Activated T-helper 2 cell treated with anti-CD3 and anti-CD28 coated beads, Interferon-gamma antibody, Interleukin-2, Interleukin-4, amounts not matched to agents 10 μg/mL and 5 μg/mL and 100 μg/mL, durations not matched to agents 14 hours and 24 hours and 36 hours (primary cell): ENCODE measurements at places on chromosomes 2 and 18.

DNA sequence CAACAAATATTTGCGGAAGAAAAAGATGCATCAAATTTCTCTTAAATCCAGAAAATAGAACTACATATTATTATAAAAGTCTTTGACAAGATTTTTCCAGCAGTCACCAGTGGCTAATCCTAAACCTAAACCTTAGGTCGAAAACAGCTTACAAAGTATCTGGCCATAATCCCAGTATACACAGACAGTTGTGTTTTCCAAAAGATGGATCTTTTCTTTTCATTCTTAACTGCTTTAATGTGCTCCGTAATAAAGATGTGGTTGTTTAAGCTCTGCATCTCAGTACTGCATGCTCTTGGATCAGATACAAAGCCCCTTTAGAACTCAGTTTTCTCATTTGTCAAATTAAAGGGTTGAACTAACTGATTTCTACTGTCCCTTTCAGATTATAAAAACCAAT is 247.8 kb downstream of the TXNL1 start:
- no peaks in the 10 kb centered on the region for H3K36me3 ChIP-seq
- DNase-seq: no peak
- no peak overlapping the region for H3K4me3 ChIP-seq
- H3K27ac ChIP-seq: no peak overlapping the region

DNA sequence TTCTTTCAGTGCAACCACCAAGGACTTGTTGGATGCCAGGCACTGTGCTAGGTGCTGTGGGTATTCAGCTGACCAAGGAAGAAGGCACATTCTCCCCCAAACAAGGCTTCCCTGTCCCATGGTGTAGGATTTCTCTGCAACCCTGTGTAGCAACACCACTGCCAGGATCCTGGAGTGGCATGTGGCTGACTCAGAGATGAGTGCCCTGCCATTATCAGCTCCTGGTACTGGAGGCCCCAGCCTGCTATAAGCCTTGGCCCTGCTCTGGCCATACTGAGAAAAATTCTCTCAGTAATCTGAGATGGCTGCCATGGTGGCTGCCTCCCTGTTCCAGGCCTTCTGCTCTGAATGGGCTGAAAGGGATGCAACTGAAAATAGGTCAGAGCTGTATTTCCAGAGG is 4.3 kb downstream of the SMYD5 start:
- H3K27me3 ChIP-seq: no peaks in the 10 kb centered on the region
- peaks cover 22% of the 10 kb centered on the region for H3K36me3 ChIP-seq
- peaks cover 20% of the 10 kb centered on the region for H3K4me1 ChIP-seq
- H3K4me3 ChIP-seq: no peak overlapping the region

GRCh38 chr2:84194949-84195644 is 264.0 kb downstream of the SUCLG1 start:
- H3K27ac ChIP-seq: no peak overlapping the region
- H3K36me3 ChIP-seq: no peaks in the 10 kb centered on the region
- no peak for DNase-seq
- H3K4me3 ChIP-seq: no peak overlapping the region

DNA sequence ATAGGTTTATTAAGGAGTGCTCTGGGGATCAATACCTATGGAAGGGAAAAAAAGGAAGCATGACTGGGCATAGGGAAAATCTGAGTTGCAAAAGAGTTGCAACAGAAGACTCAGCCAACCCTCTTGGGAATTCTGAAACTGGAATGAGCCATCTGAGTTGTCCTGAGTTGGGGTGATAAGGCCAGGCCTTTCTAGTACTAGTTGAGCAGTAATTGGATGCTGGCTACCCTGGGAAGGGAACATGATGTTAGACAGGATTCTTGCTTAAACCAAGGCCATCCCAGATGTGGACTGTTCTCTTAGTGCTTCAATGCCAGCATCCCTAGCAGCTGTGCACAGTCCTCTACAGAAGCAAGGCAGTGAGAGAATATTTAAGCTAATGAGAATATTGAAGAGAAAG is 348.8 kb upstream of the GULP1 start:
- H3K4me1 ChIP-seq: no peaks in the 10 kb centered on the region
- no peaks in the 10 kb centered on the region for H3K36me3 ChIP-seq
- DNase-seq: no peak
- H3K4me3 ChIP-seq: no peak overlapping the region
- H3K27ac ChIP-seq: no peak overlapping the region

DNA sequence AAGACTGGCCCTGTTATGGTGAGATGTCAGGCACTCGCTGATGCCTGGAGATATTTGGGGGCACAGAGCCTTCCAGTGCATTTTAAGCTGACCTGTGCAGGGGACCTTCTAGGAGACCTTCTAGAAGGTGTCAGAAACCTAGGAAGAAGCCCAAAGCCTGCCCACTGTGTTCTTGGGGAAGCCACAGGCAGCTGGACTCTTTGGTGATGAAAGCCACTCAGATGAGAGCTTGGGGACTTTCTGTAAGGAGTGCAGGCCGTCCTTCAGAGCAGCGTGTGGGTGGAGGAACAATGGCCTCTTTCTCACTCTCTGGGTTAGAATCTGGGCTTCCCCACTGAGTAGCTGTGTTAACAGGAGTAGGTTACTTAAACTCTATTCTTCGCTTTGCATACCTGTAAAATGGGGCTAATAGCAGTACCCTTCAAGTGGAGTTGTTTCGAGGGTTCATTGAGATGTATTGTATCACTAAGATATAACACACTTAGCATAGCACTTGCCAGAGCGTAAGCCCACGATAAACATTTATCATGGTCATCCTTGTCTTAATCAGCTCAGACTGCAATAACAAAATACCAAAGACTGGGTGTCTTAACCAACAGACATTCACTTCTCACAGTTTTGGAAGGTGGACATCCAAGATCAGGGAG is 322.3 kb upstream of the EPAS1 start:
- H3K27me3 ChIP-seq: peaks cover 9% of the 10 kb centered on the region
- H3K4me3 ChIP-seq: no peak overlapping the region
- peaks cover 12% of the 10 kb centered on the region for H3K4me1 ChIP-seq
- no peaks in the 10 kb centered on the region for H3K36me3 ChIP-seq
- H3K27ac ChIP-seq: no peak overlapping the region

- no peak overlapping the region for H3K27ac ChIP-seq
- H3K27me3 ChIP-seq: no peaks in the 10 kb centered on the region
- H3K36me3 ChIP-seq: no peaks in the 10 kb centered on the region
- DNase-seq: no peak
These were observed 547.3 kb upstream of the VWC2L start for GRCh38 chr2:213863541-213863940.

GRCh38 chr18:13615432-13615861 is 110.9 kb downstream of the FAM210A start:
- H3K4me3 ChIP-seq: peak overlapping the region; percentile 7
- H3K27me3 ChIP-seq: no peaks in the 10 kb centered on the region
- DNase-seq: no peak
- peak overlapping the region; percentile 90 for H3K27ac ChIP-seq
- no peaks in the 10 kb centered on the region for H3K36me3 ChIP-seq

DNA sequence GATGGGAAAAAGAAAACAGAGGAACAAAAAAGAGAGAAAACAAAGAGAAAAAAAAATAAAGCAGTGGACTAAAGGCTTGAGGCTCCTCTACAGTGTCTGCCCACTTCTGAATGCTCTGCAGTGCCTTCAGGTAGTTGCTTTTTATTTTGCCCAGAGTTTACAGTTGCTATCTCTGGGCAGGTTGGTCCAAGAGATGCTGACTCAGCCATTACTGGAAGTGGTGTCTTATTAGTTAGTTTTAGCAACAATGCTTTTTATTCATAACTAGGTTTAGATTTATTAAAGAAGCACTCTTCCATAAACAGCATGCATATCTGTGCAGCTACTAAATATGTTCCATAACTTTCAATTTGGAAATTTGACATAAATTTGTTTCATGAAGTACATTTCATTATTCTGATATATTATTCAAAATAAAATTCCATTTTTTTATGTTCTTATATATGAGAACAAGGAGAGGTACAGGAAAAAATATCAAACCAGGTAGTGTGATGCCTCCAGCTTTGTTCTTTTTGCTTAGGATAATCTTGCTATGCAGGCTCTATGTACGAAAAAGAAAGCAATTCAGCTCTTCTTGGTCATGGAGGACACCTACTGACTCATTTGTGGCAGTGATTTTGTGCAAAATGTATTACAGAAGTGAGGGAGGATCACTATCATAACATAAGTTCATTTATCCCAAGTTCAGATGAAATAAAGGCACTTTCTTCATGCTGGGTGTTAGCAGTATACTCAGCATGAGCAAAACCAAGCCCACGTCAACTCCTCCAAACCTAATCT is 69.5 kb downstream of the RPIA start:
- peaks cover 25% of the 10 kb centered on the region for H3K36me3 ChIP-seq
- no peak for DNase-seq
- H3K4me3 ChIP-seq: no peak overlapping the region

DNA sequence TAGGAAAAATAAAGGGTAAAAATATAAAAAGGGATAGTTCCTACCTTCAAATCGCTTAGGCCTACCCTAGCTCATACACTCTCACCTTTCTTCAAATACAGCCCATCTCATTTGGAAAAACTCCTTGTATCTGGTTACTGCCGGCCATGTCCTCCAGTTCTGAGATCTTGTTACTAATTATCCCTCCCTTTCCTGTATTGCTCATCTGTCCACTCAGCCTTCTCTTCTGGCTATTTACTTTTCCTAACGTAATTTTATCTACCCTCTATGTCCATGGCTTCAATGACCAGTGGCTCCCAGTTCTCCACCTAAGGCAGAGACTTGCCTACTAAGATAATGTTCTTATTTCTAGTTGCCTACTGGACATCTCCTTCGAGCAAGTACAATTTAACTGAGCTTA is 342.9 kb upstream of the ACVR2A start:
- H3K4me3 ChIP-seq: no peak overlapping the region
- H3K27me3 ChIP-seq: no peaks in the 10 kb centered on the region
- no peak for DNase-seq
- H3K27ac ChIP-seq: no peak overlapping the region
- peaks cover 15% of the 10 kb centered on the region for H3K36me3 ChIP-seq

- H3K27ac ChIP-seq: no peak overlapping the region
- no peaks in the 10 kb centered on the region for H3K4me1 ChIP-seq
- H3K4me3 ChIP-seq: no peak overlapping the region
- H3K27me3 ChIP-seq: no peaks in the 10 kb centered on the region
- DNase-seq: no peak
These were observed 295.2 kb upstream of the KCNJ3 start for GRCh38 chr2:154403242-154403790.

- no peaks in the 10 kb centered on the region for H3K36me3 ChIP-seq
- H3K4me3 ChIP-seq: no peak overlapping the region
- no peak overlapping the region for H3K27ac ChIP-seq
- peaks cover under 1% of the 10 kb centered on the region for H3K4me1 ChIP-seq
These were observed 31.2 kb downstream of the VWA3B start for GRCh38 chr2:98118161-98118560.

DNA sequence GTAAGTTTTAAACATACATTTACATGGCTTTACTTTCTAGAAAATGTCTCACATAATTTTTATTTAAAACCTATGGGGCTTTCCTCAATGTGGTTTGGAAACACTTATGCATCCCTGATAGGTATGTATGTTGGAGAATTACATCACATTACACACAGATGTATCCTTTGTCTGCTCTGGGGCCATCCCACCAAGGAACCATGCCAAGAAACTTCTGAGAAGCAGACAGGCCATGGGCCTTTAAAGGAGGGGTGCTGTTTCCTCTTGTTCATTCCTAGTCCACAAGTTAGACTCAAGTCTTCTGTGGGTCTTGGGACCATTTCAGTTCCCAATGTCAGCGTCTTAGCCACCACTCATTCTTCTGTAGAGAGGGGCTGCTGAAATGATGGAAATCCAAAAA is 162.0 kb upstream of the SETBP1 start:
- DNase-seq: no peak
- H3K4me1 ChIP-seq: no peaks in the 10 kb centered on the region
- no peak overlapping the region for H3K4me3 ChIP-seq
- no peak overlapping the region for H3K27ac ChIP-seq
- H3K36me3 ChIP-seq: no peaks in the 10 kb centered on the region

DNA sequence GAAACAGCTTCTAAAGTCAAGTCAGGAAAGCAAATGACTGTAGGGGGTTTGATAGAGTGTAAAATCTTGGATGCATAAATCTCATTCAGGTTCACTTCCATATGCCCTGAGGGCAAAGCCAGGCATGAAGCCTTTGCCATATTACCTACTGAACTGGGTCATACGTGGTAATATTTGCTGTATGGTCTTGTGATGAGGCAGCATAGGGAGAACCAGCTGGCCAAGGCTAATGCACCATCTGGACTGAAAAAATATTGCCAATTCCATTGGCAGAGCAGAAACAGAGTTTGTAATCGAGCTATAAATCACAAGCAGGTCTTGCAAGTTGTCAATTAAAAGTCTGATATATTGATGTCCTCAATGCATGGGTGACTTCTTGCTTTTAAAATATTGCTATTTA is 243.8 kb downstream of the ERBB4 start:
- H3K27ac ChIP-seq: no peak overlapping the region
- no peaks in the 10 kb centered on the region for H3K27me3 ChIP-seq
- no peaks in the 10 kb centered on the region for H3K4me1 ChIP-seq
- no peak for DNase-seq

- no peak for DNase-seq
- no peak overlapping the region for H3K27ac ChIP-seq
- no peaks in the 10 kb centered on the region for H3K4me1 ChIP-seq
- H3K27me3 ChIP-seq: no peaks in the 10 kb centered on the region
- no peak overlapping the region for H3K4me3 ChIP-seq
These were observed 108.9 kb upstream of the XPO1 start for GRCh38 chr2:61647044-61647443.

DNA sequence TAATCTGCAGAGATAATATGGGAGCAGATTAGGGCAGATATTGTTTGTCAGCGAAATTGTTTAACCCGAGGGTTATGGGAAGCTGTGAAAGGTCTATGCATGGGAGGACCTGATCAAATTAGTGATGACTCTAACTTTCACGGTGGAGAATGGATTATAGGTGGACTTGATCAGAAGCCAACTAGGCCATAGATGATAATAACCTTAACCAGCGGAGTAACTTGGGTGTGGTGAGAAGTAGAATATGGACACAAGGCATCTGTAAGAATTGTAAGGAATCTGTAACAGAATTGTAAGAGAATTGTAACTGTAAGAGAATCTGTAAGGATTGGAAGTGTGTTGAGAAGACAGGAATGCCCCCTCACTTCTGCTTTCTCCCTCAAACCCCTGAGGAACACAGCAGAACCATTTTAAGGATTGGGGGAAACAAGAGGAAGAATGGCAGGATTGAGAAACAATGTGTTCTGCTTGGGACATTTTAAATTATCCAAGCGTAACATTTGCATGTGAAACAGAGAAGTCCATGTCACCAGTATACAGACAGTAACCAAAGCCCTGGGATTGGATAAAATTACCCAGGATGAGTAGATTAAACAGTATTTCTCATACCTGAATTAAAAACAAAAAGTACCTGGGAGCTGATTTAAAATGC is 14.9 kb upstream of the SLC39A10 start:
- H3K4me3 ChIP-seq: no peak overlapping the region
- DNase-seq: no peak
- no peaks in the 10 kb centered on the region for H3K36me3 ChIP-seq
- no peak overlapping the region for H3K27ac ChIP-seq
- peaks cover 6% of the 10 kb centered on the region for H3K4me1 ChIP-seq

GRCh38 chr2:109120166-109120565 is 8.8 kb upstream of the SH3RF3 start:
- DNase-seq: no peak
- no peak overlapping the region for H3K4me3 ChIP-seq
- no peaks in the 10 kb centered on the region for H3K4me1 ChIP-seq
